Left colon (tissue), 2 donors: ENCODE measurements at places on chromosomes 7 and 10. TPM values are rescaled to one million over a fixed set of nuclear protein-coding genes. Genes with fewer than 3 reads are reported as not detected.

- DNase-seq = no peak
These were observed 138.3 kb downstream of the GNAT3 start for GRCh38 chr7:80373429-80374032.

GRCh38 chr7:20788420-20788990 is 1.8 kb upstream of the SP8 start:
- DNase-seq = no peak

- no peak for DNase-seq
These were observed 23.6 kb downstream of the IFIT3 start for GRCh38 chr10:89351412-89351779.

GRCh38 chr10:77291596-77292505 is 345.8 kb downstream of the KCNMA1 start:
- DNase-seq = no peak

DNA sequence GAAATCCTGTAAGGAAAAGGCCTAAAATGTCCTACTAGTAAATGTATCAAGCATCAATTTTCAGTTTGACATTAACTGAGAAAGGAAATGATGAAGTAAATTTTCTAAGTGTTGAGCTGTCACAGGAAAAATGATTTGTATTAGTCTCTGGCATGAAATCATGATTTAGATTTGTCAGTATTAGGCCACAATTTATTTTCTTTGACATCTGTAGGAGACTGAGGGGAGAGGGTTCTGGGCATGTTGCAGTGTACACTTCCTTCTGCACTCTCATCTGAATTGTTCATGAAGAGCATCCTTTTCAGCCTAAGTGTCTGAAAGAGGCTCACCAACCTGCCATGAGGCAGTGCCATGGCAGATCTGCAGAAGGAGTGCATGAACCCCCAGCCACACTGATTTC is 15.9 kb downstream of the ADRB1 start:
- no peak for DNase-seq

DNA sequence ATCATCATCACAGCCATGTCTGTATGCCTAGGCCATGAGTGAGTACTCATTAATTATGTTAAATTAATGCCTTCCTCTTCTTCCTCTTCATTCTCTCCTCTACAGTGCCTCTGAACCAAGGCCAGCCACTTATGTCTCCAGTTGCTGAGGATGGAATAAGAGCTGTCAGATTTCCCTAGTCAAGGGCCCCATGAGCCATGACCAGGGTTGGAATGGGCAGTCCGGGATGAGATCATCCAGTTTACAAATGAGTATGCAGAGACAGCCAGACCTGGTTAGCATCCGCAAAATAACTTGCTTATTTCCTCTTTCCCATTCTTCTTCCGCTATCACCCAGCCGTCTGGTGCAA is 342.7 kb downstream of the GRID1 start:
- no peak for DNase-seq

DNA sequence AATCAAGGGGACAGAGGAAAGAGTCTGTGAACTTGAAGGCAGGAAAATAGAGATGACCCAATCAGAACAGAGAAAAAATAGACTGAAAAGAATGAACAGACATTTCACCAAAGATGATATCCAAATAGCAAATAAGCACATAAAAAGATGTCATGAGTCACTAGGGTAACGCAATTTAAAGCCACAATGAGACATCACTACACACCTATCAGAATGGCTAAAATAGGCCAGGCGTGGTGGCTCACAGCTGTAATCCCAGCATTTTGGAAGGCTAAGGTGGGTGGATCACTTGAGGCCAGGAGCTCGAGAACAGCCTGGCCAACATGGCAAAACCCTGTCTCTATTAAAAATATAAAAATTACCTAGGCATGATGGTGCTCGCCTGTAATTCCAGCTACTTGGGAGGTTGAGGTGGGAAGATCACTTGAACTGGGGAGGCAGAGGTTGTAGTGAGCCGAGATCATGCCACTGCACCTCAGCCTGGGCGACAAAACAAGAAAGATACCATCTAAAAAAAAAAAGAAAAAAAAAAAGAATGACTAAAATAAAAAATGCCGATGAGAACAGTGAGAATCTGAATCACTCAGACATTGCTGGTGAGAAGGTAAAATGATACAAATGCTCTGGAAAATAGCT is 100.9 kb downstream of the LHPP start:
- no peak for DNase-seq

GRCh38 chr10:100325158-100325557 is 4.9 kb downstream of the PKD2L1 start:
- DNase-seq = no peak

DNA sequence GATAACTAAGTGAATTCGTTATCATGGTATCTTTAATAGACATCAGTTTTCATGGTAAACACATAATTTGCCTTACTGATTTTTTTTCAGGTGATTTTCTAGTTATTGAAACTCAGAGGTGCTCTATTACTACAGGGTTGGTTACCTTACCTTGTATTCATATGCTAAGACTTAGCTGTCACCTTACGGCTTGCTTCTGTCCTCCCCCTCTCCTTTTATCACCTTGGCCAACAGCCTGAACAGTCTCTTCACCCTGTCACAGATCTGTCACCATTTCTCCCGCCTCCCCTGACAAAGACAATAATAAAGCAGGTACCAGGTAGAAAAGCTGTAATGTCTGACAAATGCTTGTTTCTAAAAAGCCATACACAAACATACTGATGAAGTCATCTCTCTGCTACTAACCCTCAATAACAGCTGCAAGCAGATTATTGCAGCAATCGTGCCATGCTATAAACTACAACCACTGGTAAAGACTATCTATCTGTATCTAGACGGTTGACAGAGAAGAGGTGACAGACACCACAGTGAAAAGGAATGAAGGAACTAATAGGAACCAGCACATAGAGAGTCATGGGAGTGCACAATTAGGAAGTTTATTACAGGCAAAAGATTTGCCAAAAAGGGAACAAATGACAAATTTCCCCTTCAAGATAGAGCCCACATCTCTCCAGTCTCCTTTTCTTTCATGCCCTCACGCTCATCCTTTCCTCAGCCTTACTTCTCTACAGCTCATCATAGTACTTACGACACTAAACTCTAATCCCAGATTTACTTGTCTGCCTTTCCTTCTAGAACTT is 57.2 kb downstream of the ARHGAP12 start:
- DNase-seq = no peak

DNA sequence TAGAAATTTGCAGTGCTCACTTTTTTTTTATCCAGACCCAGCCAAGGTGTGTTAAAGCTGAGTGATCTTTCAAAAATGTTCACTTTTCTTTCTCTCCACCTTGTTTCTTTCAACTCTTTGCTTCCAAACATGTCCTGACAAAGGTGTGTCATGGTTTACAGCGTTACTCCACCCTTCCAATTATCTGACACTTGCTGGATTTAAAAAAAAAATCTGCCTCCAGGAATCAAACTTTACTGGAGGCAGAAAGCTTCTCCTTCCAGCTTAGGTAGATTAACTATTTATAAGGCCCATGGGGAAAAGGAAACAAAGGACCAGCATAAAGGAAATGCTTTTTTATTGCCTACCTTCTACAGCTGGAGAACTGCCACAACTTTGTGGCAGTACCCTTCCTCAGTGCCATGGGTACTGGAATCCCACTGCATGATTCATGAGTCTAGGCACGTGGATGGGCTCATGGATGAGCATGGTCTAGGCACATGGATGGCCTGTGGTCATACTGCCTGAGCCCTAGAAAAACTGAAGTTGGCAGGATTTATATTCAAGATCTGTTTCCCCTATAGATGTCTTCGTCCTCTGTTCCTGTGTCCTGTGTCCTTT is at the start of gene COL17A1:
Gene COL17A1, minus strand, starts transcription at position 80 of the 600 bp plus-strand sequence. CDS start 5,207 bp downstream, outside the sequence.
- DNase-seq = peak; percentile 37

GRCh38 chr7:134948246-134948645 is 38.1 kb upstream of the AGBL3 start:
- DNase-seq = no peak

DNA sequence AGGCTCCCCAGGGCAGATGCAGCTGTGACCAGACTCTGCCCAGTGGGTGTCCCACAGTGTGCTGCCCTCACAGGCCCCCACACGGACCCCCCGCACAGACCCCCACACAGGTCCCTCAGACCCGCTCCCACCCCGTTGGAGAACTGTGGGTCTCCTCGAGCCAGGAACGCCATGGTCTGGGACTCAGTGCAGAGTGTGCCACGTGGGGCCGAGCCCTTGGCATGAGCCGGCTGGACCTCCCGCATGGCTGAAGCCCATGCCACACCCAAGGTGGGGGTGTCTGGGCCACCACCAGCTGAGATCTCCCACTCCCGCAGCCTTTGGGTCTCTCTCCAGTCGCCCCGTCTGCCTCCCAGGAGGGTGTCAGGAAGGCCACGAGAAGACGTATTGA is 34.3 kb downstream of the JAKMIP3 start:
- no peak for DNase-seq

GRCh38 chr10:29618341-29619171 is 16.2 kb downstream of the SVIL start:
- peak; percentile 78 for DNase-seq

GRCh38 chr10:14468023-14468441 is 137.3 kb upstream of the FRMD4A start:
- DNase-seq = no peak

GRCh38 chr10:35892526-35892925 is 250.4 kb upstream of the FZD8 start:
- no peak for DNase-seq

GRCh38 chr10:101691081-101691480 is 3.9 kb downstream of the FBXW4 start:
- DNase-seq = no peak

DNA sequence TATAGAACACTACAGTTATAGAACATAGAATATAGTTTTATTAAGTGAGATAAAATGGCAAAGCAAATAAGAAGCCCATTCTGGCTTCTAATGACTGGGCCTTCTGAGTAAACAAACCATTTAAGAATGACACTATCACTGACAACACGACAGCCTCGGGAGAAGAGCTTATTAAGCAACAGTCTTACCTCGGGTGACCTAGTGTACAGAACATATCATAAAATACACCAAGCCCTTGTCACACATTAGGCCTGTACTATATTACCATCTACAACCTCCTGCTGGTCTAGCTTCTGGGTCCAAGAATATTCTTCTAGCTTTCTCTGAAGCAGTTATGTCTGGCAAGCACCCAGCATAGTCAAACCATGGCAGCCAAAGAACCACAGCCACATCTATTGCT is 32.0 kb downstream of the CCDC186 start:
- no peak for DNase-seq

- no peak for DNase-seq
These were observed 28.0 kb downstream of the TTYH3 start for GRCh38 chr7:2659556-2660358.

DNA sequence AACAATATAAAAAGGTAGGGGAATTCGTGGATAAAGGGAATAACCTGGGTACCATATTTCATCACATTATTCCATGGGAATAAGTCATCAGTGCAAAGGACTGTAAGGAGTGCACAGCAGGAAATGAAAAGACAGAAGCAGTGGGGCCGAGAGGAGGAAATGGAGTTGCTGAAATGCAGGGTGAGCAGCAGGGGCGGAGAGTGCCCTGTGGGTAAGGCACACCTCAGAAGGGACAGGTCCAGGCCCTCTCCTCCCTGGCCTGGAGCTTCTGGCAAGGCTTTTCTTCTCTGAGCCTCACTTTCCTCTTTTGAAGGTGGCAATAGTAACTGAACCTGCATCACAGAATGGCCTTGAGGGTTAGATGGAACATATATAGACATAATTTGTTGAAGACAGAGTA is 26.2 kb downstream of the IKZF1 start:
- DNase-seq = no peak

GRCh38 chr7:727104-727805 is at the start of gene PRKAR1B:
PRKAR1B (minus strand) TSS chr7:727281; CDS start chr7:711505, 15,776 bp downstream.
- DNase-seq = peak; percentile 75

DNA sequence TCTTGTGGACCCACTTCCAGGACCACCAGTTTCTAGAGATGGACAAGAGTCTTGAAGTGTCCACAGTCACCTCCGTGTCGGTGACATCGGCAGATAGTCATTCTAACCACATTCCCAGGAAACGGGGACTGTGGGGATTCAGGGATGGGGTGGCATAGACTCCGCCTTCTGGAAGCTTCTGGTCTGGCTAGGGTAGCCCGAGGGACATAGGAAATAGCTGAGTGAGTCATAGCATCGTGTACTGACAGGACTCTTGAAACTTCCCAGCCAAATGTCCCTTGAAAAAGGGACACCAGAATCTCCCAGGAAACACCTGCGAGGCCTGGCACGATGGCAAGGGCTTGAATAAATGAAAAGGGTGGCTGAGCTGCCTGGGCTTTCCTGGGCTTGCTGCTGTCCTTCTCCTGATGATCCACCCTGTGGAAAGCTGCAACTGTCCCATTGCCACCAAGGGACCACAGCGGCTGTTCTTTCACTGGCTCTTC is 84.1 kb upstream of the LRRC4 start:
- DNase-seq = no peak

- no peak for DNase-seq
These were observed 70.0 kb upstream of the ZMIZ2 start for GRCh38 chr7:44678471-44679179.

DNA sequence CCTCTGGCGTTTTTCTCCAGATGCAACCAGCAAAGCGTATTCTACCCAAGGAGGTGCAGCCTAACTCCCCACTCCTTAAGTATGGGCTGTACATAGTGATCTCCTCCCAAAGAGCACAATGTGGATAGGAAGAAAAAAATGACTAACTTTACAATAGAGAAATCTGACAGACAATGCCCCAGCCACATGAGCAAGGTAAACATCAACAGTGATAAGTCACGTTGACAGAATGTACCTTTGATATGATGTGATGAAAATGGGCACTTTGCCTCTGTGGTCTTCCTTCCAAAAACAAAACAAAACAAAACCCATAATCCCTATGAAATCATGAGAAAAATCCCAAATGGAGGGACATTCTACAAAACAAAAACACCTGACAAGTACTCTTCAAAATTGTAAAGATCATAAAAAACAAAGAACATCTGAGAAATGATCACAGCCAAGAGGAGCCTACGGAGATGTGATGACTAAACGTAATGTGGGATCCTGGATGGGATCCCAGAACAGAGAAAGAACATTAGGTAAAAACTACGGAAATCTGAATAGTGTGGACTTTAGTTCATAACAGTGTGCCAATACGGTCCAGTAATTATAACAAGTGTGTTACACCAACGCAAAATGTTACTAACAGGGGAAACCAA is 50.6 kb downstream of the ABLIM1 start:
- no peak for DNase-seq

DNA sequence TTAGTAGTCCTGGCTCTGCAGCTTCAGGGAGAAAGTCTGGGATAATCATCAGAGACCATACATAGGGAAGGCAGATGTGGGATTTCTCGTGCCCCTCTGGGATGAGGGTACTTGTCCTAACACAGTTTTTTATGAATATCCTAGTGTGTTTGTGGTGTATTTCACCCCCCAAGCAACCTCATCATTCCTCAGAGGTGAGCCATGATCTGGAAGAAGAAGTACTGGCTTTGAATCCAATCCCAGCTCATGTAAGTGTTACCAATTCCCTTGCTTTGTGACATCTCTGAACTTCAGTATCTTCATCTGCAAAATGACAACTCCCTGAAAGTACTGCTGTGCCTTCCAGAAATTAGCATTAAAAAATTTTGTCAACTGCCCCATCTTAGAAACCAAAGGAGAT is 347.5 kb upstream of the ZMIZ1 start:
- DNase-seq = no peak

Gene FGL2
- 18.8 TPM for total RNA-seq

Gene FAM25G
- 2.7 TPM for total RNA-seq

Gene ZNF503
- 3.8 TPM for total RNA-seq

Gene EPHA1
- 25.1 TPM for total RNA-seq

Gene CUZD1
- total RNA-seq = 0.82 TPM

Gene CHN2
- total RNA-seq = 32.9 TPM

Gene LOXL4
- 0.34 TPM for total RNA-seq

Gene MNX1
- 20.4 TPM for total RNA-seq

Gene ZNF3
- 37.2 TPM for total RNA-seq

Gene PDZD7
- total RNA-seq = 0.78 TPM

Gene HOXA7
- total RNA-seq = 30.2 TPM

Gene MMP21
- total RNA-seq = not detected

Gene USP54
- 111 TPM for total RNA-seq

Gene LRRD1
- total RNA-seq = 0.18 TPM
